ENCODE measurements at places on chromosomes 12 and 14.

DNA sequence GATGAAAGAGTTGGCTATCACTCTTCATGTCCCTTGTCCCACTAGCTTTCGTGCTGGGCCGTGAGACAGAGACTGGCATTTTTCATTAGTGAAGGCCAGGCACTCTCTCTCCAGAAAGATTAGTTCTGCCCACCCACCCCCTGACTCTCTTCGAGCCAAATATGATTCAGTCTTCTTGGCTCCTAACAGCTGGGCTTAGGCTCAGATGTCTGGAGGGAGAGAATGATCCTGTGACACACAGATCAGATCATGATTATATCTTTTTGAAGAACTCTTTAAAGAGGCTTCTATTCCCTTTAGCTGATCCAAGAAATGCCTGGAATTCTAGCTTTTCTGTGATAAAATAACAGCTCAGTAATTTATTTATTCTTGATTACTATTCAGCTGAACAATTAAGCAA is 5.2 kb upstream of the GNG2 start:
- no peak for DNase-seq

GRCh38 chr14:28766469-28766955 is at the start of gene FOXG1:
TSS of gene FOXG1 (plus strand) at chr14:28766787. CDS start at chr14:28767280, 493 bp downstream.
- no peak for DNase-seq

GRCh38 chr14:35416108-35416750 is 11.7 kb upstream of the NFKBIA start:
- no peak for DNase-seq

DNA sequence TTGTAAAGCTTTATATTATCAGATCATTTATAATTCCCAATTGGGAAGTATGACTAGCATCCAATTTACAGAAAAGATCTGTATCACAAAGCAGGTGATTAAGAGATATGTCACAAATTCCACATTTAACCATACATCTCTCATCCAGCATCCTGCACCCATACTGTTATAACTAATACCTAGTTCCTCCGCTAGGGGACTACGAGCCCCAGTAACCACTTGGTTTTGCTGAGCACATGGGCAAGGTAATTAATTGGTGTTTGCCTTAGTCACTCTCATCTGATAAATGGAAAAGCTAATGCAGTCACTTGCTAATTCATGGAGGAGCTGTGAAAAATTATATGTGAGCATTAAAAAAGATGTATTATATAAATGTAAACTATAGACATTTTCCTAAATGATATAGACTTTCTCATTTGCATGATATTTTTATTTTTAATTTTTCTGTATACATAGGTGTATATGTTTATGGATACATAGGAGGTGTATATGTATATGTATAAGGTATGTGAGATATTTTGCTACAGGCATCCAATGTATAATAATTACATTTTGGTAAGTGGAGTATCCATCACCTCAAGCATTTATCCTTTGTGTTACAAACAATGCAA is 1031.8 kb downstream of the GALC start:
- no peak for DNase-seq

DNA sequence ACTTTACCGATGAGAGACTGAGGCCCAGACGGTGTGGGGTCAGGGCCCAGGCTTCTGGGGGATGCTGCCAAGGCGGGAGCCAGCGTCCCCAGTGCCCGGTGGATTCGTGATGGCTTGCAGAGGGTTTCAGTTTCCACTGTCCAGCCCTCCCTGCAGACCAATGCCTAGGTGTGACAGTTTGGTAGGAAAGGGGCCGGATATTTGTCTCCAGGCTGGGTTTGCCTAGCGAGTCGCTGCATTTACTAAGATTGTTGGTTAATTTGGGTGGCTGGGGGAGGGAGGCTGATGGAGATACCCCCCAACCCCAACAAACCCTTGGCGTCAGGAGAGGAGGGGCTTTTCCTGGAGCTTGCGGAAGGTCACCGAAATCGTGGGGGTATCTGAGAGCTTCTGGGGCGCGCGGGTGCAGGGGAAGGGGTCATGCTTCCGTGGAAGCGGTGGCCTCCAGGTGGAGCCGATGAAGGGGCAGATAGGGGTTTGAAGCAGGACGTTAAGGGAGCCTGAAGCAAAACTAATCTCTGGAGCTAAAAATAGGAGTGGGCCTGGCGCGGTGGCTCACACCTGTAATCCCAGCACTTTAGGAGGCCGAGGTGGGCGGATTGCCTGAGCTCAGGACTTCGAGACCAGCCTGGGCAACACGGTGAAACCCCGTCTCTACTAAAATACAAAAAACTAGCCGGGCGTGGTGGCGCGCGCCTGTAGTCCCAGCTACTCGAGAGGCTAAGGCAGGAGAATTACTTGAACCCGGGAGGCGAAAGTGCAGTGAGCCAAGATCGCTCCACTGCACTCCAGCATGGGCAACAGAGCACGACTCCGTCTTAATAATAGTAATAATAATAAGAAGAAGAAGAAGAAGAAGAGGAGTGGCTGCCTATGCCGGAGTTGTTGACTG is 1.1 kb upstream of the CDC42BPB start:
- no peak for DNase-seq

DNA sequence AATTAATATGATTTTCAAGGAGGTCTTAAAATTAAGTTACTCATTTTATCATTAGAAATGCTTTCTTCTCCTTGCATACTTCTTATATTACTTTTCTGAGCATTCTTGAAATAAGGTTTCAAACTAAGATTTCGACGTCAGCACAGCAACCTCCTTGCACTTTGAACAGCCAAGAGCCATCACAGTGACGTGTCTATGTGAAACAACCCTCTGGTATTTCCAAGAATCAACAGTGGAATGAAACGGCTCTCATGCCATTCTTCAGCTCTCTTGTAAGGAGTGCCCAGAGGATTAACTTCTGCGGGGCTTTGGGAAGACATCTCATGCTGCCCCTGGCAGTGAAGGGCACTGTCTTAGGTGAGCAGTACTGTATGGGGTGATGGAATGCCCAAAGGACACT is 109.2 kb downstream of the EFCAB11 start:
- no peak for DNase-seq

DNA sequence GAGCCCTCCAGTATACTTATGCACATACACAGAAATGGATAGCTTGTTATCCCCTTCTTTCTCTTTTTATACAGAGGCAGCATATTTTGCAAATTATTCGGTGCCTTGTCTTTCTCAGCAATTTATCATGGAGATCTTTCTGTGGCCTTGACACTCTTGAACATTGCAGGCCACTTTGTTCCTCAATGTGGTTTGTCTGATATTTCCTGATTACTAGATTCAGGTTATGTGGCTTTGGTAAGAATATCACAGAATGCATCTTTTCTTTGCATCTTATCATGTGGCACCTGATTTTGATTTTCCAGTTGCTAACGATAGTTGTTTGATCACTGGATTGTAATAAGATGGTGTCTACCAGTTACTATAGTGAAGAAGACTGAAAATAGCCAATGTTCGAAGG is 7.1 kb upstream of the SNRPF start:
- DNase-seq, result no peak

DNA sequence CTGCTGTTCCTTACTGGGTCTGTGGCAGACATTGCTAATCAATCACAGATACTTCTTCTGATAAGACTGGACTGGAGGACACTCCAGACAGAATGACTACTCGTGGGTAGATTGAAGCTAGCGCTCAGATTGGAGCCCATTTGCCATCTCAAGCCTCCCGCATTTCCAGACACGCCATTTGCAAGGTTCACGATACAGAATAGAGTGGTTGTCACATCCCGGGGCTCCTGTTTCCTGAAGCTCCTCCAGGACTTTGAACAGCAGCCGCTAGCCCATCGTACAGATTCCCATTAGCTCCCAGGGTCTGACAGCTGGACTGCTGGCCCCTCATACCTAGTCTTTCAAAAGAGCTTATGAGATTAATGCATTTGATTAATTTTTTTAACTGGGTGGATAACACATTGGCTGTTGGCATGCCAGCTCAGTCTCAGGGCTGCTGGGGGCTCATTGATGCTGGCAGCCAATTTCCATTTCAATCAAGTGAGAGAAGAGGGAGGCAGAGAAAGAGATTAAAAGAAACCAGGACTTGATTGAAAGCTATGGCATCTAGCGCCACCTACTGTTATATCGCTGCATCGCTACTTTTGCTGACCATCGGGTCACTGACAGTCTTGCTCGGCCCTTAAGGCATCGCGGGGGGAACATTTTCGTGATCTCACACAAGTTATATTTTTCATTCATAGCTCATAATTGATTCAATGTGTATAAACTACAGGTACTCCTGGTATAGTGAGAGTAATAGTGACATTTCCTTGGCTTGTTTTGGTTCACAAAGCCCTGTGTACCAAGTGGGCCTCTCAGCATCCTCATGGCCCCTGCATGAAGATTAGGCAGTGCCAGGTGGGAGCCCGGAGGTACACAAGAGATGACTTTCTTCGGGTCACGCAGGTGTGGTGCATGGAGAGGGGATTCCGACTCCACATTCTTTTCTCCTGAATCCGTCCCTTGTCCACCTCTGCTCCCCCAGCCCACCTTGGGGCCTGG is 78.6 kb downstream of the CCDC60 start:
- DNase-seq, result peak; percentile 46

Data from cerebellar nuclear complex (tissue), 1 donor.